ENCODE measurements at places on chromosomes 1 and 21.

GRCh38 chr1:229040630-229041358 lies 230.1 kb upstream of the RAB4A start:
- no peak for DNase-seq

GRCh38 chr1:63892632-63893395 lies 119.0 kb downstream of the ROR1 start:
- DNase-seq, result no peak

DNA sequence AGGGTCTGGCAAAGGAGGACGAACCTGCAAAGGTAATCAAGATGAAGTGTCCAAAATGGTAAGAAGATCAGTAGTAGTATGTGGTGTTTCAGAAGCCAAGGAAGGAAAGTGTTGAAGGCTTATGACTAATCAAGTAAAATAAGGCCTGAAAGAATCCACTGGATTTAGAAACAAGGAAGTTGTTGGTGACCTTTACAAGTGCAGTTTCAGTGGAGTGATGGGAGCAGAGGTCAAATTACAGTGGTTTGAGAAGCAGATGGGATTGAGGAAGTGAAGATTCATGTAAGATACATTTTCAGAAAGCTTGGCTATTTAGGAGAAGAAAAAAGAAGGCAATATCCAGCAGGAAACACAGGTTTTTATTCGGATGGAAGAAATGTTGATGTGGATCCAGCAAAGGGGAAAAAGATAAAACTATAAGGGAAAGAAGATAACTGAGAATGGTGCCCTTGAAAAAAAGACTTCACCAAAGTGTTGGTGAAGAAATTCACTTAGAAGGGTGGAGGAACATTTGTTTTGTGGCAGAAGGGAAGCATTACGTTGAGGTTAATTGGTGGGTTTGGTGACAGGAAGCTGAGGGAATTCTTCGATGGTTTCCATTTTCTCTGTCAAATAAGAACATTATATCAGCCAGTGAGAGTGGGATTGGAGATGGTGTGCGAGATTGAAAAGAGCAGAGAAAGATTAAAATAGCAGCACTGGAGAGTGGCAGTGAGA lies 2.1 kb downstream of the ARMH1 start:
- DNase-seq, result no peak

- DNase-seq, result no peak
Observed at GRCh38 chr21:46397993-46398392, 60.7 kb upstream of the DIP2A start.

DNA sequence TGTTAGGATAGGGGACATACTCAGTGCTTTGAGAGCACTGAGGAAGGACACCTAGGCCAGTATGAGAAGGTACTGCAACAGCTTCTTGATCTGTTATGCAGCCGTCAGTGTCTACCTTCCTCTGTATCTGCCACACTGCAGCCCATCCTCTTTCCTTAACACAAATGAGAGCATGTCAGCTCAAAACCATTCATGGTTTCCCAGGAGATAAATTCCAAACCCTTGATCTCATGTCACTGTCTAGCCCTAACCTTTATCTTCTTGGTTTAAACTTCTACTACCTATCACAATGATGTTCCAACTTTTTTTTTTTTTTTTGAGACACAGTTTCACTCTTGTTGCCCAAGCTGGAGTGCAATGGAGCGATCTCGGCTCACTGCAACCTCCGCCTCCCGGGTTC lies 1.4 kb downstream of the ZMYND12 start:
- no peak for DNase-seq

DNA sequence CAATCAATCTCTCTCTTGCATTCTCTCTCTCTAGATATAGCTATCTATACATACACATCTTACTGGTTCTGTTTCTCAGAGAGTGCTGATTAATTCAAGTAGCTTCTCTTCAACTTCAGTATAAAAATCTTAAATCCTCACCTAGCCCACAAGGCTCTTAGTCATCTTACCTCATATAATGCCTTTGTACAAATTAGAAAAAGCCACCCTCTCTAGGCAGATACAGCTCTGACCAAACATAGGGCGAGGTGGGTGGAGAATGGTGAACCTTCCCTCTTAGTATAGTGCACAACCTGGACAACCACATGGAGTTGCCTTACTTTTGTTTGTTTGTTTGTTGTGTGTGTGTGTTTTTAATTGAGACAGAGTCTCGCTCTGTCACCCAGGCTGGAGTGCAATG lies 5.1 kb upstream of the INAVA start:
- DNase-seq, result no peak

GRCh38 chr21:23968722-23969647 lies 1638.3 kb downstream of the MRPL39 start:
- peak; percentile 35 for DNase-seq

DNA sequence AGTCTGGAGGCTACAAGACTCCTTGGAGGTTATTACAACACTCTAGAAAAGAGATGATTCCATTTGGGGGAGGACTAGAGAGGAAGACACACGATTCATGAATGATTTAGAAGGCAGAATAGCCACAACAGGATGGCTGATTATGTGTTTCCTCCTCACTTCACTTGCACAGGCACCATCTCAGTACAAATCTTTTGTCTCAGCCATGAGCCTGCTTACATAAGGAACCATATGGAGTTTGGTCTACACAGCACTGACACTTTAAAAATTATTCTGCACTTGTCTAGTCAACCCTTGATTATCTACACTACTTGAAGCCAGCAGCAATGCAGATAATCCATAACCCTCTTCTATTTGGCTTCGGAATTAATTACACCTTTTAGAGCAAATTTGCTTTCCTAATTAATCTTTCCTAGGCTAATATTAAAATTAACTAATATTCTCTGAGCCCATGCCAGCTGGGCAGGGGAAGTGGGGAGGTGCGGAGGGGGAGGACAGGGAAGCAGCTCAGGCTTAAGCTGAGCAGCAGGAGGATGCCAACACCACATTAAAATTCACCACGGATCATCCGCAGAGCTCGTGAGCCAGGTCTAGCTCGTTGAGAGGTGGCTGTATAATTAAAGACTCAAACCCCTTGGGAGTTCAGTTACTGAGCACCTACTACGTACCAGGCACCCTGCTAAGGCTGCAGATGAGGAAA lies 3.2 kb upstream of the LEMD1 start:
- DNase-seq, result no peak

DNA sequence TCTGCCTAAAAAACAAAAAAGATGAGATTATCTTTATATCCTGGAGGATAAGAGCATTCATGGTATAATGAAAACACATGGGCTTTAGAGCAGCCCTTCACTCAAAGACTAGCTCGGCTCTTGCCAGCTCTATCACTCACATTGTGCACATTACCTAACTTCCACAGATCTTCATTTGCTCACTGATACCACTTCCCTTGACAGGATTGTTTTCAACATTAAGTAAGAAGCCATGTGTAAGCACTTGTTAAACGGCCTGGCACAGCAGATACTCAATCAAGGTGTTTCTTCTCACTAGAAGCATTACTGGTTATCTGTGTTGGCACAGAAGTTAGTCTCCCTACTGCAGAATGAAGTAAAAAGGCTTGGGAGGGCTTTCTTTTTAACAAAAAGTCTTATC lies 18.7 kb downstream of the LPGAT1 start:
- no peak for DNase-seq

GRCh38 chr1:174049514-174049913 lies 27.4 kb upstream of the RC3H1 start:
- no peak for DNase-seq

DNA sequence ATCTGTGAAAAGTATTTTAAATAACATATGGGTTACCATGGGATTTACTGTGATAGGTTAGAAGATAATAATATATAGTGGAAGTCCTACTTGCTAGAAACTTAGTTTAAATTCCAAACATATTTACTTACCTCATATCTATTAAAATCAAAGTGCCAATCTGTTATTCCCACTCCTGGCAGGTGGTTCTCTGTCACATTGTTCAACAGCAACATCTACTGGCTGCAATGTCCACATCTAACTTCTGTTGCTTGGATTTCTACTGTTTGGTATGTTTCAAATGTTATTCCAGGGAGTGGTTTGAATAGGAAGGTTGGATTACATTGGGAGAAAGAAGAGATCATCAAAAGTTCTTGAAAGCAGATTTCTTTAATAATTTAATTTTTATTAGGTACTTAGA lies 122.5 kb upstream of the NCAM2 start:
- no peak for DNase-seq

DNA sequence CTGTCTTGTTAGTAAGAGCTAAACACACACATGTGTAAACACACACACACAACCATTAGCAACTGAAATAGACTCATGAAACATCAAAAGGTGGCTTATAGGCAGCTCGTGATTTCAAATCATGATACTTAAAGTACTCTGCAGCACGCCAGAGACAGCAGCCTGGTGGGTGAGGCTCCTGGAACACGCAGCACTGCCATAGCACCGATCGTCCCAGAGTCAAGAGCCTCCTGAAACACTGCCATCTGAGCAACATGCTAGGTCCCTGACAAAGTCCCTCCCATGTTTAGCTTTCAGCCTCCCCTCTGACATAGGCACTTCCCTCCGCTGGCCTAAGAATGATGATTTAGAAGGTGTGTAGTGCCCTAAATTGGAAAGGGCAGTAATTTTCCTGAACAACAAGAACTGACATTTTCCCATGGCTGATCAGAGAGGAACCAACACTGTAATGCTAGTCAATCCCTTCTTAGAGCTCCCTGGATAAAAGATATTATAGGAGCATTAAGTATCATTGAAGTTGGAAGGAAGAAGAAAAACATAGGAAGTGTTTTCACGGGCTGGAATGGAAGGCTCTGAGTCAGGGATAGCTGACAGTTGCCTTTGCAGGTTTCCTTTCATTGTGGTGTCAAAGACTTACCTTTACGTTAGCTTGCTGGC lies 14.1 kb upstream of the DPT start:
- no peak for DNase-seq

- DNase-seq, result no peak
Observed at GRCh38 chr1:11176081-11176706, 13.0 kb upstream of the ANGPTL7 start.

GRCh38 chr1:217342105-217342504 lies 288.8 kb downstream of the GPATCH2 start:
- no peak for DNase-seq
